ENCODE measurements at places on chromosomes 1 and 21. TPM values are rescaled to one million over a fixed set of nuclear protein-coding genes. Genes with fewer than 3 reads are reported as not detected.

Gene NBPF14
- total RNA-seq, result 8.7 TPM

Gene CFAP126
- total RNA-seq, result not detected

Gene FCRL2
- total RNA-seq, result not detected

Gene FAM167B
- total RNA-seq, result 2.0 TPM

Gene SEMA4A
- total RNA-seq, result 2.6 TPM

Gene CAP1
- total RNA-seq, result 118 TPM

Gene ADAMTSL4
- total RNA-seq, result 34.9 TPM

Gene MFAP2
- 6.2 TPM for total RNA-seq

Gene KRTAP21-1
- not detected for total RNA-seq

Gene RIPK4
- total RNA-seq, result 0.94 TPM

Gene CR1L
- not detected for total RNA-seq

Gene SPTA1
- total RNA-seq, result not detected

Gene MMEL1
- total RNA-seq, result 1.5 TPM

Gene SLC9C2
- total RNA-seq, result 0.12 TPM

Gene WDR3
- 14.3 TPM for total RNA-seq

Gene ADAMTS5
- total RNA-seq, result 3.3 TPM

Gene HPDL
- 0.56 TPM for total RNA-seq

Gene CBR3
- total RNA-seq, result 3.9 TPM

Gene STXBP3
- total RNA-seq, result 32.4 TPM

Gene CHIA
- not detected for total RNA-seq

Gene PPP1R15B
- 36.3 TPM for total RNA-seq

Gene SMIM1
- 107 TPM for total RNA-seq

Gene TMIGD3
- 2.8 TPM for total RNA-seq

Gene AMY2A
- not detected for total RNA-seq

Gene FCGR3B
- total RNA-seq, result 4.6 TPM

Gene LRRC38
- total RNA-seq, result 3.9 TPM

Gene GLIS1
- total RNA-seq, result 0.36 TPM

Gene LORICRIN
- total RNA-seq, result not detected

Gene CYP4A22
- not detected for total RNA-seq

Gene OR2AK2
- total RNA-seq, result not detected

Gene ERO1B
- 5.0 TPM for total RNA-seq

Gene AMPD1
- total RNA-seq, result not detected

Gene ARHGEF10L
- total RNA-seq, result 54.0 TPM

Gene SFN
- not detected for total RNA-seq

Gene AQP10
- total RNA-seq, result not detected

Gene RHCE
- 0.62 TPM for total RNA-seq

Gene RGS8
- total RNA-seq, result not detected

Gene AVPR1B
- not detected for total RNA-seq

Gene RAP1A
- 104 TPM for total RNA-seq

Gene MYOM3
- 269 TPM for total RNA-seq

Gene FLG2
- total RNA-seq, result not detected

Gene PALMD
- 72.0 TPM for total RNA-seq

Gene HSPA6
- total RNA-seq, result 1.8 TPM

Gene SYTL1
- 2.3 TPM for total RNA-seq

Gene UBL4B
- total RNA-seq, result not detected

Gene POGZ
- total RNA-seq, result 60.4 TPM

Gene GPR25
- total RNA-seq, result not detected

Measured in right cardiac atrium (tissue), 5 donors.